ENCODE measurements at places on chromosomes 5 and 9.

- no peak for DNase-seq
These were observed 41.8 kb downstream of the DPYSL3 start for GRCh38 chr5:147467973-147468508.

- no peak for DNase-seq
These were observed 69.2 kb downstream of the MRPL36 start for GRCh38 chr5:1730487-1730847.

DNA sequence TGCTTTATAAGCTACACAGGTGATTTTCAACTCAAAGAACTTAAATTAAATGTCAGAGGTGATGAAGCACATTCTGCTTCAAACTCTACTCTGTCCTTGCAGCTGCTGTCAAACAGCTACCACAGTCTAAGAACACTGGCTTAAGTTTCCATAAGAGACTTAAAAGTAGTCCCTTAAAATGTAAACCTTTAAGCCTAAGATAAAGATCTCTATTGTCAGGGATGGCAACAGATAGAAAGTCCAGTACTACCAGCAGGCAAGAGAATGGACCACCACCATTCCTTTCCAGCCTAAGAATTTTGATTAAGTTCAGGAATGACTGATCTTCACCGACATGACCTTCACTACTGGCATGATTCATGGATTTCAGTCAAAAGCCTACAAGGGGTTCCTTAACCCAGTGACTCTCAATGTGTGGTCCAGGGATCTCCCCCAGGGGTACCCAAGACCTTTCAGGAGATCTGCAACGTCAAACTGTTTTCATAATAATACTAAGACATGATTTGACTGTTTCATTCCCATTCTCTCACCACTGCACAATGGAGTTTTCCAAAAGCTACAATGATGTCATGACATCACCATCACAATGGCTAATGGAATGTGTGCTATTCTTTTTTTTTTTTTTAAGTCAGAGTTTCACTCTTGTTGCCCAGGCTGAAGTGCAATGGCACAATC lies 41.1 kb upstream of the PLPP6 start:
- no peak for DNase-seq

GRCh38 chr5:135890296-135890695 lies 5.3 kb downstream of the IL9 start:
- DNase-seq, result no peak

DNA sequence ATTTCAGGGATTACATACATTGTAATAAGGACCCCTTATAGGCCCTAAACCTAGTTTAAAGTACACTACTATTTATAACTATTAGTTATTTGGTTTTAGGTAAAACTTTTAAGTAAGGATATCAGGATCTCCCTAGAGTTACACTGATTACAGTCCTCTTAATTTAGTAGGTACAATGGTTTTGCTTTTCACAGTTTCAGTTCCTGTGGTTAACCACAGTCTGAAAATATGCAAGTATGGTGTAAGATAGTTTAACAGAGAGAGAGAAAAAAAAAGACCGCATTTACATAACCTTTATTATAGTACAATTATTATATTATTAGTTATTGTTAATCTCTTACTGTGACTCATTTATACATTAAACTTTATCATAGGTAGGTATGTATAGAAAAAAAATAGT lies 725.3 kb upstream of the PTPRD start:
- peak; percentile 3 for DNase-seq

DNA sequence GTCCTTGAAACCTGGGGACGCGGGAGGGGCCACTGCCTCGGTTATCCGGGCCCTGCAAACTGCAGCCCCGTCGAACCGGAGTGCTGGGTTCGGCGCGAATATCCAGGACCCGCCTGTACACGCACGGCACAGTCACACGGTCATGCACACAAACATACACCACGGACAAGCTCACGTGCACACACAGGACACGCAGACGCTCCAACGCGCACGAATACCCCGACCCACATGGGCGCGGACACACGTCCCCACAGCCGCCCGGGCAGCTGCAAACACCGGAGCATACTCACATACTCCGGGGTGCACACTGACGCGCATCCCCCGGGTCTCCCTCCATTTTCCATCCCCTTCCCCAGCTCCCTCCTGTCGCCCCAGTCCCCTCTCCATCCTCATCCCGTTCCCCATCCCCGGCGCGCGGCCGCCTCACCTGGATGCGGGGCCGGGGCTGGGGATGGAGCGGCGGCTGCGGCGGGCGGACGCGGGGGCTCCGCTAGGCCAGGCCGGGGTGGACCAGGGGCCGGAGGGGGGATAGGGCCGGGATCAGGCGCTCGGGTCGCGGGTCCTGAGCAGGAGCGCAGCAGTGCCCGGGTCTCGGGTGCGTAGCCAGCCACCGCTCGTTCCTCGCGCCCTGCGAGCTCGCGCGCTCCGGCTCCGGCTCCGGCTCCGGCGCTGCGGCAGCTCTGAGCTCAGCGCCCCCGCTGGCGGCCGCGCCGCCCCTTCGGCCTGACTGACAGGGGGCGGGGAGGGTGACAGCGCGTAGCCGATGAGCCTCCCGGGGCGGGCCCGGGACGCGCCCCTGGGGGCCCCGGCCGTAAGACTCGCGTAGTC lies at the start of the genes EIF4E1B and SNCB:
TSS of gene EIF4E1B (plus strand) at position 823 of the 828 bp plus-strand sequence. CDS start 12,113 bp downstream, outside the sequence.
TSS of gene SNCB (minus strand) at position 682 of the 828 bp plus-strand sequence. CDS start 880 bp downstream, outside the sequence.
- peak; percentile 86 for DNase-seq

DNA sequence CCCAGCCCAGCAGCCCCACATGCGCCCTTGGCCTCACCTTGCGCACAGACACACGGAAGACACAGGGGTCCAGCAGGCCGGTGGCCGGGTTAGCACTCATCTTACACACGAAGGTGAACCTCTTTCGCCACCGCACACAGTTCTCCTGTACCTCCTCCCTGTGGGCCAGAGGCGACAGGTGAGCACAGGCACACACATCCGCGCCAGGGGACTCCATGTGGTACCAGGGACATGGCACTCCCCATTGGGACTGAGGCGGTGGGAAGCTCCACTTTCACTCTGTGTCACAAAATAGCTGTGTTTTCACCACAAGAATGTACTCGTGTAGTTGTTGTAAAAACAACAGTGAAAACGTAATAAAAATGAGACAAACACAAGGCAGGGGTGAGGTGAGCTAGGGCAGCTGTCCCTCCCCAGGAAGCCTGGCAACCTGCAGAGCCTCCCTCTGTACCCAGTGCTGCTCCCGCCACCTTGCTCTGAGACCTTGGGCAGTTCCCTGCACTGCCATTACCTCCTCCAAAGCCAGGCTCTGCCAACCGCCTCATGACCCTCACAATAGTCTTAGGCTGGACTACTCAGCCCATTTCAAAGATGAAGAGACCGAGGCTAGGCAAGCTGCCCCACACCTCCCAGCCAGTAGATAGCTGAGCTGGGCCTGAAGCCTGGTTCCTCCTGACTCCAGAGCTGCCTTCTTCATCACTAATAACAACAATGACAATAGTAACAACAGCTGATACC lies 16.3 kb upstream of the DPM2 start:
- no peak for DNase-seq

- peak; percentile 17 for DNase-seq
These were observed 2.4 kb upstream of the SMC2 start for GRCh38 chr9:104091708-104092107.

DNA sequence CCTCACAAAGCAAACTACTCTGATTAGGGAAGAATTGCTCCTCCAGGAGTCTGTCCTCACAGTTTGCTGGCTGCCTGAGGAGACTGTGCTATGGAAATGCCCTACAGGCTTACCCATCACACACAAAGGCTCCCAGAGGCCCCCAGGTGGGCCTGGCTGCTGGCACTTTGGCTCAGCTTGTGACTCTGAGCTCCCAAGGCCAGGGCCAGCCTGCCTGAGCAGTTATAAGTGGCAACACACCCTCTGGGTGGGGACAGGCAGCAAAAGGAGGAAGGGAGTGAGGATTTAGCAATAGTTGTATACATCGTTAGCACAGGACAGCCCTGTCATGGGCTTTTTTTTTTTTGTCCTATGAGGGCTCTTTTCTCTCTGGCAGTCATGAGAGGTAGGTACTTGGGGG lies 103.5 kb downstream of the DAPK1 start:
- DNase-seq, result no peak

DNA sequence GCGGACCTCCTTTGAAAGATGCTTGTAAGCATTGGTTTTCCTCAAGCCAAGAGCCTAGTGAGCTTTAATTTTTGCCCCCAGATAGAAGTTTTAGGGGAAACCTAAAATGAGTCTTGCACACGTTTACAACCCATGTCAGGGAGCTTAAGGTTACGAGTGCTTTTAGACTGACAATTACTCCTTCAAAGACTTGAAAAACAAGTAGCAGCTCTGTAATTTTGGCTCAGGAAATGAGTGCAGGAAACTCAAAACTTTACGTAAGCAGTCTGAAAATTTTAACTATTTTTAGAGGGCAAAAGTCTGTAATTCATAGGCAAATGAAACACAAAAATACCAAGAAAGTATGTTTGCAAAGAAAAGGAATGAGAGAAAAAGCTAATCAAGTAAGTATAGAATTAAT lies 36.8 kb downstream of the UBE2QL1 start:
- no peak for DNase-seq

GRCh38 chr9:95770653-95771131 lies 104.8 kb upstream of the ERCC6L2 start:
- DNase-seq, result no peak

- no peak for DNase-seq
These were observed 15.0 kb upstream of the S1PR3 start for GRCh38 chr9:88975966-88976889.

- DNase-seq, result no peak
These were observed 41.2 kb downstream of the DNAJC21 start for GRCh38 chr5:34970552-34970951.

DNA sequence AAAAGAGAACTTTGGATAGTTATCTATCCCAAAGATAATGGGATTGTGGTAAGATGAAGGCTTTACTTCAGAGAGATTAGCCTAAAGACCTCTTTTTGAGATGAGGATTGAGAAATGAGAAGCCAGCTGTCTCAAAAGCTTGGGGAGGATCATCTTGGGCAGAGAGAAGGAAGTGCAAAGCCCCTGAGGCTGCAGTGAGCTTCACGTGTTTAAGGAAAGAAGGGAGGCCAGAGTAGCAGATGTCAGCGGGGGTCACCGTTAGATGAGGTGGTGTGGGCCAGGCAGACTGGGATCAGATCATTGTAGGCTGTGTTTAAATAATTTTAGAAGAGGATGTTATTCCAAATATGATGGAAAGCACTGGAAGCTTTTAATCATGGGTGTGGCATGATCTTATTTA lies 270.1 kb downstream of the ARHGEF28 start:
- no peak for DNase-seq

- no peak for DNase-seq
These were observed 506.2 kb downstream of the GABRG2 start for GRCh38 chr5:162573758-162574157.

- no peak for DNase-seq
These were observed 12.0 kb upstream of the AOPEP start for GRCh38 chr9:94714494-94714893.

DNA sequence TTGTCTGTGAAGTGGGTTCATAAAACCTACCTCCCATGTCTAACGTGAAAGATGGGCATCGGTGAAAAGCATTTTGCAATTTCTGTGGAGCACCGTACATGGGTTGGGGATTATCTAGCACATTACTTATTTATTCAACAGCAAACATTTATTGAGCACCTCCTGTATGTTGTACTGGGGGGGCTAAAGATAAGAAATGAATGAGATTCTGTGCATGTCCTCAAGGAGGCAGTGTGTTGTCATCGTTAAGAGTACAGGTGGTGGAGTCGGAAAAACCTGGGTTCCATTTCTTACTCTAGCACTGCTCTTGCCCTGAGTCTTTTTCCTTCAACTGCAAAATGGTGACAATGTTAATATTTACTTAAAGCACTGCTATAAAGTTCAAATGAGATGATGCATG lies 30.4 kb upstream of the DENND1A start:
- DNase-seq, result peak; percentile 30

DNA sequence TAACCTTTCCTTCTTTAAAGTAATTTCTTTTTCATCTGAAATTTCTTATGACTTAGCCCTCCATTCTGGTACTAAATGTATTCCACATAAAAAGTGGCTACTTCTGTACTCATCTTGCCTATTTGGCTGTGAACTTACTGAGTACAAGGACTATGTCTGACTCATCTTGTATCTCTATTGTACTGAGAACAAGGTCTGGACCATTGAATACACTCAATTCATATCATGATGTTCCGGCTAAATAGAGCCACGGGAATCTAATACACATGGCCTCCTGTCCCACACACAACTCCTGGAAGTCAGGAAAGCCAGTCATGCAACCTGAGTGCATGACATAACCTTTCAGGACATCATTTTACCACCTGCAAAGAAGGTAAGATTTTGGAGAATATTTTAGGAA lies 203.9 kb downstream of the PLK2 start:
- no peak for DNase-seq

DNA sequence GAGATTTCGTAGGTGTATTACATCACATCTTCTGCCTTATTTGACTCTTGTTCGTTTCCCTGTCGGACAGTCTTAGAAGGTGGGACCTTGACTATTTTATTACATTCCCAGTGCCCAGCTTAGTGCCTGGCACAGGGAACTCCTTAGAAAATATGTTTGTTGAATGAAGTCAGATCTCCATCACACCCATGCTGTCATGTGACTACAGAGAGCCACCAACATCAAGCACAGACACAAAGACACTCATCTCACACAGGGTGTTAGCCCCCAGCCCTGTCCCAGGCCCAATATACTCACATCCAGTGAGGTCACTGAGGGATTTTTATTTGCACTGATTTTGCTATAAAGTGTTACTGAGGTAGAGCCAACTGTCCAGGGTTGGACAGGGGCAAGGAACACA lies 692 bp upstream of the SRA1 start:
- DNase-seq, result no peak

- DNase-seq, result no peak
These were observed 107.0 kb downstream of the TRIO start for GRCh38 chr5:14250084-14250695.

DNA sequence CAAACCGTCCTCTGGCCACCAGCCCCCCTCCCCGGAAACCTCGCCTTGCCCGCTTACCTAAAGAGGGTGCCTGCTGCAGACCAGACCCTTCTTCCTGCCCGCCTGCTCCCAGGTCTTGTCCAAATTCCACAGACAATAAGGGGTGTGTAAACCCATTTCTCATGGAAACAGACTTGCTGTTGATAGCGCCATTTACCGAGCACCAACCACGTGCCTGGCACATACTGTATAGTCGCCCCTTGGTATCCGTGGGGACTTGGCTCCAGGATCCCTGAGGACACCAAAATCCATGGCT lies 25.1 kb downstream of the CDHR2 start:
- DNase-seq, result no peak

- DNase-seq, result no peak
These were observed 74.5 kb downstream of the ADAMTS2 start for GRCh38 chr5:179270581-179271427.

DNA sequence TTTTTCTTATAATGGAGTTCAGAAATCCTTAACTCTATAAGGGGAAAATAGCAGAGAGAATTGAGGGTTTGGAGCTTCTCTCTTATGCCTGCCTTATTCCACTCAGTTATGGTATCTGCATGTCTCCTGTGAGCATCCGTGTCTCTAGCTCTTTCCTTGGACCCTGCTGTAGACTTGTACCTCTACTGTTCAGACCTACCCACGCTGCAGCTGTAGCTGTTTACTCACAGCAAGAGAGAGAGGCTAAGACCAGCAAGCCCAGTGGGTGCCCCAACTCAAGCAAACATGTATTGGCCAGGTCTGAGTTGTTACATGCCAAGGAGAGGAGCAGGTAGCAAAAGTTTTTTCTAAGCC lies 7.1 kb upstream of the PCSK1 start:
- DNase-seq, result no peak

Data from GM20000 (cell line).